ENCODE measurements at places on chromosomes 5 and 9.

- no peak for DNase-seq
Measured at GRCh38 chr5:101675510-101676219, 620.4 kb downstream of the SLCO4C1 start.

- DNase-seq = no peak
Measured at GRCh38 chr9:134358026-134358661, 31.9 kb downstream of the RXRA start.

- peak; percentile 63 for DNase-seq
Measured at GRCh38 chr5:160467555-160468362, 46.1 kb downstream of the PTTG1 start.

GRCh38 chr5:143720689-143721088, 91.3 kb upstream of the HMHB1 start:
- no peak for DNase-seq

DNA sequence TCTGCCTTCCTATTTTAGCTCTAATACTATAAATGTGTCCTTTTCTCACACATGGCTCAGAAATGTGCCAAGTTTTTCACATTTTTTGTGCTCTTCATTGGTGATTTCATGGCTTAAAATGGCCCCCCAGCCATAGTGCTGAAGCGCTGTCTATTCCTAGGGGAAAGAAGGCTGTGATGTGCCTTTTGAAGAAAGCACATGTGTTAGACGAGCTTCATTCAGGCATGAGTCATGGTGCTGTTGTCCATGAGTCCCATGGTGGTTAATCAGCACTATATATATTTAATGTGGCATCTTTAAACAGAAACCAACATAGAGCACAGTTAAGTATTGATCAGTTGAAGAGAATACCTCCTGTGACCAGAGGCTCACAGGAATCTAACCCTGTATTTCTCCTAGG, 55.8 kb downstream of the PDE8B start:
- no peak for DNase-seq

DNA sequence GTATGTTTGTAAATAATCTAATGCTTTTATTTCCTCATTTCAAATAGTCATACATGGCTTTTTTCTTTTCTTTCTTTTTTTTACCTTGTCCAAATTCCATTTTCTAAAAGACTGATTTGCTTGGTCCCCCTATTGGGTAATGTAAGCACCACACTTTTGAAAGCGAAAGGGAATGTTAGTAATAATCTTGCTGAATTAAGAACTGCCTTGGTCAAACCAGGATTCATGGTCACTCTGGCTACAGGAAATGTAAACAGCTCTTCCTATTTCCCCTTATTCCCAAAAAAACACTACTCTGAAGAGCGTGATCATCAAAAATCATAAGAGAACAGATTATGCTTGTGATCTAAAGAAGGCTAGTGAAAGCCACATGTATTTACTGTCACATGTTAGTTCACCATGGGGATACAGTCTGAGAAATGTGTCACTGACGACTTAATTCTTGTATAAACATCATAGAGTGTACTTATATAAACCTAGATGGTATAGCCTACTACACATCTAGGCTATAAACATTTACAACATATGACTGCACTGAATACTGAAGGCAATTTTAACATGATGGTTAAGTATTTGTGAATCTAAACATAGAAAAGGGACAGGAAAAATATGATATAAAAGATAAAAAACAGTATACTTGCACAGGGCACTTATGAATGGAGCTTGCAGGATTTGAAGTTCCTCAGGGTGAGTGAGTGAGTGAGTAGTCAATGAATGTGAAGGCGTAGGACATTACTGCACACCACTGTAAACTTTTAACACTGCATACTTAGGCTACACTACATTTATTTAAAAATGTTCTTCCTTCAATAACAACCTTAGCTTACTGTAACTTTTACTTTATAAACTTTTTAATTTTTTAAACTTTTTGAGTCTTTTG, 75.3 kb downstream of the HMGCR start:
- DNase-seq = no peak

DNA sequence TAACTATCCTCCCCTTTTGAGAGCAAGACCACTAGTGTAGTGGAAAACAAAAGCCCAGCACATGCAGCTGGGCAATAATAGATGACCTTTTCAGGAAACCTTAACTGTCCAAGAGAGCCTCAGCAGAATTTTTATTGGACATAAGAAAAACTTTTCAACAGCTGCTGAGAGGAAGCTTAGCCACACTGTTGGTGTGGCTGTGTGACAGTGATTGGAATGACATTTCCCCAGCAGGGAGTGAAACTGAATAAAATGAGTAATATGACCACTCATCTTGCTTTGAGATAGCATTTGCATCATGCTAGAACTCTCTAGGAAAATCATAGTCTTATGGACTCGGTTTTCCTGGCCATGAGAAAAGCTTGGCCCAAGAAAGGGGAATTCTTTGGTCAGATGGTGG, 687.8 kb downstream of the SLCO4C1 start:
- DNase-seq = no peak

DNA sequence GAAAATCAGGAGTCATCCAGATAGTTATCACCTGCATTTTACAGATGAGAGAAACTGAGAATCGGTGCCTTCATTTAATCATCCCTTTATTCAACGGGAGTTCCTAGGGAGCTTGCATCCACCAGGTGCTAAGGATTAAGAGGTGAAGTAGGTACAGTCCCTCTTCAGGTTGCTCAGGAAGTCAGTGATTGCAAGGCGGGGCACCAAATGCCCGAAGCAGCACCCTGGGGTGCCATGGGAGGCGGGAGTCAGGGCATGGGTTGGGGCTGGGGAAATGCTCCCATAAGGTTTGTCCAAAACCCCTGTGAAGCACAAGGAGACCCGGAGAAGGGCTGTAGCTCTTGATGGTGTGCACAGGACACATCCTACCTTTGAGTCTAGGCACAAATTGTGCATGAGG, 98.8 kb upstream of the KLF4 start:
- no peak for DNase-seq

DNA sequence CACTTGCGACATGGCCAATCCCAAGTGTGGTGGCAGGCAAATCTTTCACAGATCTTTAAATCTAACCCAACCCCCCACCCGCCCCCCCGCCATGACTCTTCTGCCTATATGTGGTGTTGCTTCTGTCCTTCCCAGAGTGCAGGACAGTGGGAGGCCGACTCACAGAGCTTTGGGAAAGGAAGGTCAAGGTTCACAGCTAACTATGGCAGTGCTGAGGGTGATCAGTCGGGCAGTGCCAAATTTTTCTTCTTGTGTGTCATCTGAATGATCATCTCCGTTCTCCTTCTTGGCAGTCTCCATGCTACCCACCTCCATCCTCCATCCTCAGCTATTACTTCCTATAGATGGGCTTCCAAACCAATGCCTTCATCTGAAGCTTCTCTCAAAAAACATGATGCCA, 129.0 kb upstream of the NFIB start:
- DNase-seq = no peak

DNA sequence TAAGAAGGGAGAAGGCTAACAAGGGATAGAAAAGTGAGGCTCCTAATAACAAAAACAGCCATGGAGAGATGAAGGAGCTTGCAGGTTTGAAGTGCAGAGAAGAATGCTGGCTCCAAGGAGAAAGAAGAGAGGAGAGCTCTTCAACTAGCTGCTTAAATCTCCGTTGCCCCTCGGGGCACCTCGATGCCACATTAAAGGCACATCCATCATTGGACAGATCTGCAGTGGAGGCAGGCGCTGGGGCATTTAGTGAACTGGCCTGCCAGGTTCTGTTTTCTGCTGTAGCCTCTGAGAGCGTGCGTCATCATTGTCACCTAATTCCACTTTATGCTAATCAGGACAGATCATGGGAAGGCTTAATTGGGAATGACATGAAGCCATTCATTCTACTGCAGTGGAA, 1426.2 kb upstream of the WWC1 start:
- DNase-seq = no peak

GRCh38 chr5:17398431-17398830, 99.6 kb upstream of the TAF11L2 start:
- DNase-seq = no peak

GRCh38 chr5:78727786-78728761, 79.5 kb upstream of the LHFPL2 start:
- DNase-seq = peak; percentile 91

DNA sequence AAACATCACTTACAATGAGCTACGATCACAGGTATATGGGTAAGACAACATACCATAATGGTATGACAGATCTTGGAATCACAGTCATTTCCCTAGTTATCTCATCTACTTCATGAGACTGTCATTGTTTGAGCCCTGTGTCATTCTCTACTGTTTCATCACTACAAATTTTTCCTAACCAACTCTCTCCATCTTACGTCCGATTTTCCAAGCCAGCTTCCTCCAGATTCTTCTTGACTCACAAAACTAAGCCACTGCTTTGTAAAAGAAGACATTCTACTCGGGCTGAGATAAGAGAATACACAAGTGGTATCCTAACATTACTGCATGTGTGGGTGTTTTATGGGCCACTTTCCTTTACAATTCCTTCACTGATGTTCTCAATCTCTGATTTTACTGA, 49.6 kb downstream of the SERINC5 start:
- no peak for DNase-seq

GRCh38 chr9:6184749-6185645, 30.6 kb upstream of the IL33 start:
- DNase-seq = no peak

DNA sequence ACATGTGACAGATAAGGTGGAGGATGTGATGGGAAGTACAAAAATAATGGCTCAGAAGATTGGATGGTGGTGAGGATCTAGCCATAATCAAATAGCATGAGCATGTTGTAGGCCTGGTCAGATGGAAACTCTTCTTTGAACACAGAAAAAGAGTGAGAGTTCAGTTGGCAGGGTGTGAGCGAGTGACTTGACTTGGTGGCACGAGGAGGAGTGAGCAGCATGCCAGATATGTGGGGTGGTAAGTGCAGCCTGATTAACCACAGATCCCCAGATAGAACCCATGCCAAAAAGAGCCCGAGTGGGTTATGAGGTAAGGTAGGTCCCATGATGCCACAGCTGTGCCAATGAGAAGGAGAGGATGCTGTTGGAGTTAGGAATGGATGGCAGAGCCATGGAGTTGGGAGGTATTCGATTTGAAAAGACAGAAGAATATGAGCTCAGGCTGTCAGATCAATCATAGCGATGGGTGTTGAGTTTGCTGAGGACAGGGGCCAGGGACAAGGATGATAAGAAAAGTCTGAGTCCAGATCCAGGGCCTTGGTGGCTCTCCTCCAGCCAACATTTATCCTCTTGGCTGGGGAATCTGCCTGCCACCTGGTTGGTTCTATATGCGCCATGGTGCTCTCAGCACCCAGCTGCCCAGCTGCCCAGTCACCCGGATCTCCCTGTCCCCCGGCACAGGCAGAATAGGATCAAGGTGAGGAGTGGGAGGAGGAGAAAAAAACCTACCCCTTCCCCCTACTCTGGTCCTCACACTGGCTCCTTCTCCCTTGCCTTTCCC, 16.5 kb downstream of the GARNL3 start:
- no peak for DNase-seq

- DNase-seq = no peak
Measured at GRCh38 chr5:154460172-154460571, 14.4 kb downstream of the SAP30L start.

- no peak for DNase-seq
Measured at GRCh38 chr5:99248066-99248465, 319.3 kb upstream of the CHD1 start.

GRCh38 chr5:171201310-171201709, 107.7 kb upstream of the TLX3 start:
- no peak for DNase-seq

DNA sequence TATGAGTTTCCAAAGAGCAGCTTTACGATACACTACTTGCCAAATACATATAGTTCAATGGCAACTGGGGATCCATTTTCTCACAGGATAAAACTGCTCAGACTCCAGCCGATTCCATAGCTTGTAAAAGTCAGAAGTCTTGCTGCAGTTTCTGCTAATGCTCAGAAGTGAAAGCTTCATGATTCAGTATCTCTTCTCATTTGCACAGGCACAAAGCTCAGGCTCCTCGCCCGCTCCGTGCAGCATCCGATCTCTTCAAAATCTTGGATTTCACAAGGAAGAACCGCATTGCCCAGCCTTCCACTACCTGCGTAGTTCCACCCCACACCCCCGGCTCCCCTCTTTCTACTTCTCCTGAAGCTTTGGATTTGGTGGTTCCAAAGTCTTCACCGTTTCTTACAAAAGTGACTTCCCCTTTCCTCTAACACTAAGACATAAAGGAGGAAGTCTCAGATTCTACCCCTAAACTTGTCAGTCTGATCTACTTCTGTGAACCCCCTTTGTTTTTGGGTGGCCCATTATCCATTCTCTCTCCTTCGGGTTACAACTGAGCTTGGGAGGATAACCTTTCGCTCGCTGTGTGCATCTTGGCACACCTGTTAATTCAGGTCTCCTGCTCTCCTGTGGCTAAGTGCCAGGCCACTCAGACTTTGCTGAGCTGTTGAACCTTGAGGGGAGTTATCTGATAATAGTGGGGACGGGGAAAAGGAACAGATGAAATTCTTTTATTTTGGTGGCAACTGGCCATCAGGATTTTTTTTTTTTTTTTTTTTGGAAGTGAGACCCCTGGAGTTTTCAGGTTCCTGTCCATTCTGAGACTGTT, 194.1 kb downstream of the GNA14 start:
- peak; percentile 13 for DNase-seq

GRCh38 chr9:8832955-8833354, 1033.4 kb upstream of the DMAC1 start:
- DNase-seq = no peak

GRCh38 chr5:175544108-175544511, 65.8 kb downstream of the SFXN1 start:
- no peak for DNase-seq

- peak; percentile 60 for DNase-seq
Measured at GRCh38 chr5:172707285-172708182, 63.5 kb downstream of the DUSP1 start.

- no peak for DNase-seq
Measured at GRCh38 chr5:10532421-10532820, 31.4 kb upstream of the ANKRD33B start.

GRCh38 chr9:96056226-96056625, 180.7 kb downstream of the ERCC6L2 start:
- DNase-seq = no peak

DNA sequence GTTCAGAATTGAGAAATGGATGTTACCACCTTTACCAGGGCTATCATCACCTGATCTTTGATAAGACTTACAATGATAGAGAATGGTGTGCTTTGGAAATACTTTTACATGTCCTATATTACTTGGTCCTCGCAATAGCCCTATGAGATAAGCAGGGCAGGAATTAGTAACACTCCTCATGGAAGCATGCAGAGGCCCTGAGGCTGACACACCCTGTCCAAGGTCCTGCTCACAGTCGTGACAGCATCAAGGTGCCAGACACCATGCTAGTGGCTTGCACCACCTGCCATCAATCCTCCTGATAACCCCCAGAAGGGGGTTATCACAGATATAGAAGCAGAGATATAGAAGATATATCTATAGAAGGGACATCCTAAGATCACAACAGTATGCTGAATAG, 216.8 kb upstream of the TBC1D2 start:
- no peak for DNase-seq

- no peak for DNase-seq
Measured at GRCh38 chr9:83132768-83133167, 69.8 kb upstream of the RASEF start.

DNA sequence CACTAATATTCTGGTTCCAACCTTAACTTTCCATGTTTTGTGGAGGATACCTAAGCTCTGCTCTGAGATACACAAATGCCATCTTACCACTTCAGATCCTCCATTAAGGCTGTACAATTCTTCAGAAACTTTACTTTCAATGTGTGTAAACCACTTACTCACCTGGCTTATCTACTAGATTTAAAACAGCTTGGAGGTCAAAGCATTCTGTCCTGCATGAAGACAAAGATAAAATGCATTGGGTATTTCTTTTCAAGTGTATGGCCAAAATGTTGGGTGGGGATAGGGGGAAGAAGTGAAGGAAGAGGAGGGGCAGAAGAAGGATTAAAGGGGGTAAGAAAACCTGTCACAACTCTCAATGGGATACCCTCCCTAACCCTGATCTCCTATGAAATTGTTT, 939 bp downstream of the GOLGA1 start:
- DNase-seq = no peak

Measured in RPMI8226 (cell line).